RPMI8226 (cell line): ENCODE measurements at places on chromosomes 5 and 9.

- DNase-seq, result no peak
Measured at GRCh38 chr9:72674961-72675360, 153.6 kb downstream of the TMC1 start.

DNA sequence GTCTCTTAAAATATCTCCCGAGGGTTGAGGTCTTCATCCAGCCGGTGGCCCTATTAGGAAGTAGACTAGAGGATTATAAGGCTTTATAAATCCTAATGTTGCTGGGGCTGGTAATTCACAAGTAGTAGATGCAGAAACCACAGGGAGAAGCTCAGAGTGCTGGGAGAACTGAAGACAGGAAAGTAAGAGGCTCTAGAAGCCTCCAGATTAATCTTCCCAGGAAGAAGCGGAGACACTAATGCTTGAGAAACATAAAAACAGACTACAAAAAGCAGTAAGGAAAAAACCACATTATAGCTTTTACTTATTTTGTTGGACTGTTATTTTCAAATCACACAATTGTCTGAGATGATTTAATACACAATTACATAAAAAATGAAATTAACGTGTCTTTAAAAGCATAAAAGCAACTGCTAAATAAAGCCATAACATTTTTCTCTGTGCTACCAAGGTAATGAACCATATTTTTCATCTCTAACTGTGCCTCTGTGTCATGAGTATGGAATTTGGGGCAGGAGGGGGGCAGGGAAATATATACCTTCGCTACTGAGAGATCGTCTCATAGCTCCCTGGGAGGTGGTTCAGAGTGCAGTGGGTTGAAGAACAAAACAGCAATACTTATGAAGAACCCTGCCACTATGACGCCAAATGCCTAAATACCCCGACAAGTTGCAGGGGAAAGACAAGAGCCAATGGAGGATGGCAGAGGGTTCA, 806.2 kb upstream of the WWC1 start:
- no peak for DNase-seq

- DNase-seq, result no peak
Measured at GRCh38 chr5:32147959-32148358, 26.2 kb downstream of the GOLPH3 start.

GRCh38 chr5:36712706-36713105, 106.3 kb downstream of the SLC1A3 start:
- DNase-seq, result no peak

DNA sequence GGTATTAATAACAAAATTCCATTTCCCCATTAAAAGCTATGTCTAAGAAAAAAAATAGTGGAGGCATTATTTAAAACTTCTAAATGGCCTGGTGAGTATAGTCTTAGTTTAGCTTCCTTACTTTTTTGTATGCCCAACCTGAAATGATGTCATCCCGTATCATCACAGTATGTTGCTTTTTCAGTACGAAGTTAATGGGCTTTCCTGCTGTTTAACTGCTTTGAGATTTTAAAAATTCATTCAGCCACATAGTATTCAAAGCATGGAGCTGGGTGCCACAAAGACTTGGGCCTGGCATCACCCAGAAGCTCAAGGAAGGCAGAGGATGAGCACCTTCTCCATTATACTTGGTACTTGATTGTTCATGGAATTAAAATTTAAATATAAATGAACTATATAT, 7.4 kb downstream of the F2RL2 start:
- no peak for DNase-seq

DNA sequence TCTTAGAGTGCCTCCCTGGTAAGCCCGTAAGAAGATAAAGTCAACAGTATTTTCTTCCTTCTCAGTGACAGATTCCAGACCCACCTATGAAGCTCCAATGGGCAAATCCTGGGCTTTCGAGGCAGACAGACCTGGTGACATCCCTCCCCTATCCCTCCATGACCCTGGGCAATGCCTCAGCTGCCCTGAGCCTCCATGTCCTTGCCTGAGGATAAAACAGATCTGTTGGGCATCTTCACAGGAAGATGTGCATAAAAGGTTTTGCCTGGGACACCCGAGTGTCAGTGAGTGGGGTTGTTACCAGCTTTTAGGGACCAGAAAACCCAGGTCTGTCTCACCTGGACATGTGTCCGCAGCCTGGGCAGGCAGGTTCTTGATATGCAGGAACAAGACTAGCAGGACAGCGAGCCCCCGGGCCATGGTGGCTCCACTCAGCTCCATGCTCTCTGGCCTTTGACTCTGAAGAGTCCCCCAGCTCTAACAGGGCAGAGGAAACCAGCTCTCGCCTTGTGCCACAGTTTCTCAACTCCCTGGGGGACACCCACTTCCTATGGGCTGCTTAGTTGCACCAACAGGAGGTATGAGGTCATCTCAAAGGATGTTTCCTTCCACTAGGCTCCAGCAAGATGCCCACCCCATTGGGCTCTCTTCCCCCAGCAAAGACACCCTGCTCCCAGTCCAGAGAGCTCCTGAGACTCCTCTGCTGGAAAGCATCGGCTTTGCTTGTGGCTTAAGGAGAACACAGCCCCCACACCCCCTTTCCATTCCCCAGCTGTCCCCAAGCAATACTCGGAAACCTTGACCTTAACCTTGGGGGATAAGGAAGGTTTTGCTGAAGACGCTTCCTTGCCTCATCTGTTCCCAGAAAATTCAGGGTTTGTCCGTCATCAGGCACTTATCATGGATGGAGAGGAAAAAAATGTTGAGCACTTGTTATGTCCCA, at the start of gene FCN1:
TSS of gene FCN1 (minus strand) at position 482 of the 943 bp plus-strand sequence. CDS start at position 441, 41 bp downstream.
- no peak for DNase-seq

DNA sequence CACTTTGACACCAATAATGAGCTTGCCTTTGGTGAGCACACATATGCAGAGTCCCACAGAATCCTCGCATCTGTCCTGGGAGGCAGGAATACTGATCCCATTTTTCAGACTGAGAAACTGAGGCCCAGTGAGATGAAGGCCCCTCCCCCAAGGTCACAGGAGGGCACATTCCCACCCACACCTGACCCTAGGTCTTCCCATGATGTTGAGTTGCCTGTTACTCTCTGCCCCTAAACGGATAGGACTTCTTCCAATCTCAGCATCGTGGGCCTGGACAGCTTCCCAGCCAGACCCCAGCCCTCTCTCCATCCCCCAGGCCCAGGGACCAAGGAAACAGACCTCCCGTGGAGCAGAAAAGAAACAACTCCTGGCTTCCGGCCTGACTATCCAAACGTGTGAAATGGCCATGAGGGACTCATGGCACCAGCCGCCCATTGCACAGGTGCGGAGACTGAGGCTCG, 877 bp downstream of the SH3GLB2 start:
- no peak for DNase-seq

GRCh38 chr9:28956116-28956880, 1383.0 kb upstream of the C9orf72 start:
- DNase-seq, result no peak

- no peak for DNase-seq
Measured at GRCh38 chr5:181242031-181242451, 1.7 kb downstream of the RACK1 start.

GRCh38 chr5:2266641-2267240, 384.0 kb upstream of the IRX4 start:
- no peak for DNase-seq

DNA sequence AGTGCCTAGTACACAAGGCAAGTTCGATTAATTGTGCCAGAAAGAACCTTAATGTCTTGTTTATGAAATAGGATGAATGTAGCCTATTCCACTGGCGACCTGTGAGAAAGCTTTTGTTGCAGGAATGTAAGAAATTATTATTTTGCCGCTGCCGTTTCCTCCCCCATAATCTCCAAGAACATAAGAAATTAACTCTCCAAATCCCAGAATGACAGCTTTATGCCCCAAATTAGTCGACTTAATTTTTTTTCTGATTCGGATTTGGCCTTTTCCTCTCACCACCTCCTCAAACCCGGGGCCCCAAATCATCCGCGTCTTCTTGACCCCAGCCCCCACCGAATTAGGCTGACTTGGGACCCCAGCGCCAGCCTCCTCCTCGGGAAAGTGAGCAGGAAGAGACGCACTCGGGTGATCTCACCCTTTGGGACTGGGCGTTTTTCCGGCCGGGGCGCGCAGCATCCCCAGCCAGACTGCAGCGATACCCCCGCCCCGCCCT, 682 bp upstream of the SPTAN1 start:
- no peak for DNase-seq
